ENCODE measurements at places on chromosomes 2 and 18.

DNA sequence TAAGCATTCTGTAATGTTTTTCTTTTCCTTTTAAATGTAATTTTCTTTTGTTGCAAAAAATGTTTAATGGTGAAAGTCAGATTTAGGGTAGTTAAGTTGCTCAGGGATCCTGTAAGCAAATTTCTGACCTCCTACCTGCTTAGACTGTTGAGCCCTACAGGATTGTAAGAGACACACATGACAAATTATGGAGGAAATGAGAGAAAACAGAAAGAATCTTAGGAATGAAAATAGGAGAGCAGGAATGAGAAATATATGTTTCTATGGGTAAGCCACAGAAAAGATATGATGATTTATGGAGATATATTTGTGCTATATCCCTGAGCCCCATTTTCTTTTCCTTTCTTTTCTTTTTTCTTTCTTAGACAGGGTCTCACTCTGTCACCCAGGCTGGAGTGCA lies 28.3 kb downstream of the CYBRD1 start:
- DNase-seq = no peak

DNA sequence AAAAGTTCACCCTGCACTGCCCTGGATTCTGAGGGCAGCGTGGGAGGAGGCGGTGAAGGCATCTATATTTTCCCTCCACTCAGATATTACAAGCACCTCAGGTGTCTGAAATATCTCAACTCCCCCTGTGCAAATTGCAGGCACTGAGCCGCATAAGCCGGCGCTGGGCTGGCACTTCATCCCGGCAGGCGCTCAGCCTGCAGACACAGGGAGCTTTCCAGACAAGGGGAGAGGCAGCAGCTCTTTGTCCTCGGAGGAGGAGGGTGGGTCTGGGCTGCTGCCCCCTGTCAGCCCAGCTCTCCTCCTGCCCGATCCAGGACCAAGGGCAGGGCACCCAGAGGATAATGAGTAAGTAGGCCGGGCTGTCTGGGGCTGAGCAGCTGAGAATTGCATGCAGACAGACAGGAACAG lies 189.3 kb upstream of the MYT1L start:
- DNase-seq = no peak

DNA sequence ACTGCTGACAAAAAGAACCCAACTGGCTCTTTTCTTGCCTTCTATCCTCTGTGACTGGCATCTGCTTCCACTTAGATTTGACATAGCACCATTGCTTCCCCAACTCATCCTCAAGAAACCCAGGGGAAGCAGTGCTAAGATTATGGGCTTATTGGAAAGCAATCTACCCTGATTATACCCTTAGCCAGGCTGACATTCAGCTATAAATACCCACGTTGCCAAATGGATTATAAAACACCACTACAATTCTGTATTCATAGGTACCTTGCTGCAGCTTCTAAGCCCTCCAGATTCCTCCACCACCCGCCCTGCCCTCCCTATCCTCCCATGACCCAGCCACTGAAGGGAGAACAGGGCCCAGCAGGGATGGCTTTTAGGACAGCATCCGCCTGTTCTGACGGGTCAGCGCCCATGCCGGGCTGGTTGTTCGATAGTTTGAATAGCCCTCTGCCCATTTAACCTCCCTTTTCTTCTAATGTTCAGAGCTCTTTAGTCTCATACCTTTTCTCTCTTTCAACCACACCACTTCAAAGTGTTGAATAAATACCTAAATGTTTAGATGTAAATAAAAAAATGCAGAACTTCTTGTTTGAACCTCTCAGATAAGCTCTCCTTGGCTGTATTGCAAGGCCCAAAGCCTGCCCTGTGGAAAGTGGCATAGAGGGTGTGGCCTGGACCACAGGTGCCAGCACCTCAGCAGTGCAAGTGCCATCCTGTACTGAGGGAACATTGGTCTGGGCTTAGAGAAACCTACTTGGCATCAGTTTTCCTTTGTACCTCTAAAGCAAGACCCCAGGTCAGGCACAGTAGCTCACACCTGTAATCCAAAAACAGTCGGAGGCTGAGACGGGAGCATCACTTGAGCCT lies 86.6 kb upstream of the RGPD5 start:
- DNase-seq = no peak

GRCh38 chr2:101829429-101829828 lies 131.9 kb downstream of the MAP4K4 start:
- no peak for DNase-seq

DNA sequence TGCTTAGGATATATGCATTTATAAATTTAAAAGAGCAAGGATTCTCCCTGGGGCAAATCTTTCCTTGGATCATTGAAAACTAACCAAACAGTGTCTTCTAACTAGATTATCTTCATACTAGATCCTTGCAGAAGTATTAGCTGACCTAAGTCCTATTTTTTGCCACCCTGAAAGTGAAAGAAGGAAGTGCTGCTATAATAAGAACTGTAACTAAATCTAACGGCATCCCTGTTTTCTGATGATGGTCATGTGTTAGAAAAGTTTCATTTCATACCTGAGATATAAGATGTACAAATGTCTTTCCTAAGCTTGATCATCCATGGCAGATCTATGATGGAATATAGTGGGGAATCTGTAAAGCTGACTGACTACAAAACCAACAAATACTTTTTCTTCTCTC lies 102.7 kb downstream of the MAP2 start:
- no peak for DNase-seq

- DNase-seq = no peak
These were observed 617.4 kb downstream of the CCDC85A start for GRCh38 chr2:56801214-56801613.

Data from cortex of kidney (tissue), 1 donor.